ENCODE measurements at places on chromosomes 5 and 9.

DNA sequence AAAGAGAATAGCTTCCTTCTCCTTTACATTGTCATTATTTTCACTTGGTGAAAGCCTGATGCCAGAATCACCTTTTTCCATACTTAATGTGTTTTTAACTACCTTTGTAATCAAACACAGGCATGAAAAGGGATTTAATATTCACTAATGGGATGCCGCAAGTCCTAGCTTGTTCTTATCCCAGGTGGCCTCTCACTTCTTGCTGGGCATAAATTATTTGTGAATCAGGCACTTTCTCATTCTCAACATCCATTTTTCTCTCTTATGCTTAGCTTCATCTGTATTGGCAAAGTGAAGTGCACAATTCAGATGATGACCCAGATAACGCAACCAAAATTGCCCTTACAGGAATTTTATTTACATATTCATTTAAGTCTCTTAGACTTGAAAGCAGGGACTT, 10.9 kb downstream of the ACTL7B start:
- DNase-seq, result no peak

- no peak for DNase-seq
These were observed 64.5 kb upstream of the RNF130 start for GRCh38 chr5:180135967-180136629.

DNA sequence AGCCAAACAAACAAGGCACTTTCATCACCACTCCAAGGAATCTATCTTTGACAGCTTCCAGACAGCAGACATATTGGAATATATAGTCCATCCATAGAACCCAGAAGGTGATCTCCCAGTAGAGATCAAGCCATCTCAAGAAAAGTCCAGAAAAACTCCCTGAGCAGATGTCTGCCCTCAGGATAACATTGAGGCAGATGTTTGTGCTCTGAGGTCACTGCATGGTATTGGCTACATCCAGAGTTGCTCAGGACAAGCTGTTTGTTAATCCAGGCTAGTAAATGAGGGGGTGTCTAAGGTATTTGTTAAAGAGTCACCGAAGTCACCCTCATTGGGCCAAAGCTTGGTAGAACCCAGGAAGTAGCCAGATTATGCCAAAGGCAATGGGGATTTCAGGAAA, 556.3 kb upstream of the KLF4 start:
- DNase-seq, result no peak

DNA sequence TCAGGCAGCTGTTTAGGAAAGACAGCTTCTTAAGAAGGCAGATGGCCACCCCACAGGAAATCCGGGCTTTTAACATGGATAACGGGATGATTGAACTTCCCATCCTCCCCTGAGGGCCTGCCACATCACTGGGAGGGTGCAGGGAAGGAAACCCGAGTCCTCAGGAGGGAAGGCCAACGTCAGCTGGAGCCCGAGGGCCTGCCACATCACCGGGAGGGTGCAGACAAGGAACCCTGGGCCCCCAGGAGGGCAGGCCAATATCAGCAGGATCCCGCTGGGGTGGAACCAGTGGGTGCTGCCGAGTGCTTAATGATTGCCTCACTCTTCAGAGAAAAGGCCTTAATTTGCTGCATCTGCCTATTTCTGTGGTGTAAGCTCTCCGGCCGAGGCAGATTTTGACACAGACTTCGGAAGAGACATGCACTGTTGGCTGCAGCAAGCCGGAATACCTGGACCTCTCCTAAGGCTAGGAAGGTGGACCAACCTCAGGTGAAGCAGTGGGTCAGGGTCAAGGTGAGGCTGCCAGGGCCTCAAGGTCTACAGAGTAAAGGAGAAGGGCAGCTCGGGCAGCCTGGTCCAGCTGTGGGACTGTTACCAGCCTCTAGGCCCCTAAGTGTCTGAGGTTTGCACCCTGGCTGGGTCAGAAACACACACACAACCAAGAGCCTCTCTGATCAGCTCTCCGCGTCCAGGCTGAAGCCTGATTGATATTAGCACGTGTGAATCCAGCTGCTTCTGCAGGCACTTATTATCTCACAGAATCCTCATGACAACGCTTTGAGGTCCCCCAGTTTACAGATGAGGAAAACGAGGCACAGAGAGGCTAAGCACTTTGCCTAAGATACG, 14.8 kb upstream of the COL5A1 start:
- no peak for DNase-seq

DNA sequence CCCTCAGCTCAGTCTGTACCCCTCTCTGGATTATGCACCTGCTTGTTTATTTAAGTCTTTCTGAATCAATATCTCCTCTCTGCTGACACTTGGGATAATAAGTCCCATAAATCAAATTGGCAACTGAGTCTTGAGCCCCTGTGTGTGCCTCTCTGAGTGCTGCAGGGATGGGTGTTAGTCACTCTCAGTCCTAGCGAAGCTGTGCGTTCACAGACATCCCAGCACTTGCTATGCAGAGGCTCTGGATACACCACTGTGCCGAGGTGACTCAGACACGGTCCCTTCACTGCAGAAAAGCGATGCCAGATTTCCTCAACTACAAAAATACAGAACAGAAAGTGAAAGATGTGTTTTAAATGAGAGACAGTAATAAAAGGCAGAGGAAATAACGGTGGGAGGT, 4.1 kb upstream of the KCNMB1 start:
- DNase-seq, result peak; percentile 8

DNA sequence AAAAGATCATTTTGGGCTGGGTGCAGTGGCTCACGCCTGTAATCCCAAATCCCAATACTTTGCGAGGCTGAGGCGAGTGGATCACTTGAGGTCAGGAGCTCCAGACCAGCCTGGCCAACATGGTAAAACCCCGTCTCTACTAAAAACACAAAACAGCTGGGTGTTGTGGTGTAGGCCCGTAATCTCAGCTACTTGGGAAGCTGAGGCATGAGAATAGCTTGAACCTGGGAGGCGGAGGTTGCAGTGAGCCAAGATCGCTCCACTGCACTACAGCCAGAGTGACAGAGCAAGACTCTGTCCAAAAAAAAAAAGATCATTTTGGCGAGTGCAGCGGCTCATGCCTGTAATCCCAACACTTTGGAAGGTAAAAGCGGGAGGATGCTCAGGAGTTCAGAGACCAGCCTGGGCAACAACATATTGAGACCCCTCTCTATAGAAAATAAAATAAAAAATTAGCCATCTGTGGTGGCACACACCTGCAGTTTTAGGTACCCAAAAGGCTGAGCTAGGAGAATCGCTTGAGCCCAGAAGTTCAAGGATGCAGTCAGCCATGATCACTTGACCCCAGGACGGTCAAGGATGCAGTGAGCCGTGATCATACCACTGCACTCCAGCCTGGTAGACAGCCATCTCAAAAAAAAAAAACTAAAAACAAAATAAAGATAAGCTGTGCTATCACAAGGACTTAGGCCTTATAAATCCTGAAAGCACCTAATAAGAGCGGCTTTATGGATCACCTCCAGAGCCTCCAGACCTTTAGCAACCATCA, 16.2 kb downstream of the PPP2CA start:
- DNase-seq, result no peak

- DNase-seq, result no peak
These were observed 33.3 kb downstream of the FBXO10 start for GRCh38 chr9:37542895-37543294.

- DNase-seq, result no peak
These were observed 60.8 kb downstream of the ECPAS start for GRCh38 chr9:111423389-111423788.

GRCh38 chr5:7872517-7873130, 3.7 kb downstream of the MTRR start:
- no peak for DNase-seq

- no peak for DNase-seq
These were observed 226.1 kb downstream of the CDH12 start for GRCh38 chr5:22627029-22627428.

- no peak for DNase-seq
These were observed 967.8 kb downstream of the PTPRD start for GRCh38 chr9:9645006-9645405.

GRCh38 chr5:179080724-179081123, 20.6 kb downstream of the ZNF354C start:
- no peak for DNase-seq

- DNase-seq, result no peak
These were observed 73.1 kb downstream of the FOXB2 start for GRCh38 chr9:77092536-77092935.

DNA sequence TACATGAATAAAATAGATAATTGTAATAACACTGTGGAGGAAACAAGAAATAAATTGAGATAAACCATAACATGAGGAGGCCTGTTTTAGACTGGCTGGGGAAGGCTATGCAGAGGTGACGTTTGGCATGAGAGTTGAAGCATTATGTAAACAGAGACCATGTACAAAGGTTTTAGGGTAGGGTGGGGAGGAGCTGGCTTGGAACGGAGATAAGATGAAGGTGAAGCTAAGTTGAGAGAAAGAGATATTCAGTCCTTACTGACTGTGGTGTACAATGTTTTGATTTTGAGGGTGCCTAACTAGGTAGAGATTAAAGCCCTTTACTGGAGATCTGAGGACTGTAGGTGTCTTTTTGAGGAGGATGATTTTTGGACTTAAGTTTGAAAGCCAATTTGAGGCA, 17.8 kb downstream of the MAN2A1 start:
- no peak for DNase-seq

DNA sequence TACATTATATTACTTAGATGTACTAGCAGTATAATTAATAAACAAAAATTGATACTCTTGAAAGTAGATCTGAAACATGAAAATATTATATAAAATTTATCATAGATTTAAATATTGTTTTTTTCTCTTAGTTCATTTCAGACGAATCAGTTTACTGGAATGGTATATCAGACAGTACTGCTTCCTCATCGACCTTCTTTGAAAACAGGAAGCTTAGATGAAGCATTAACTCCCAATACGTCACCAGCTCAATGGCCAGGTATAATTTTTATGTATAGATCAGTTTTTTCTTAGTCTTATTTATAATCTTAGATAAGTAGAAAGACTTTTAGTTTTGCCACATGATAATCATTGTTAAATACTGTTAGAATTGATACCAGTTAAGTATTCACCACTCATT, 106.3 kb downstream of the DMXL1 start:
- no peak for DNase-seq

DNA sequence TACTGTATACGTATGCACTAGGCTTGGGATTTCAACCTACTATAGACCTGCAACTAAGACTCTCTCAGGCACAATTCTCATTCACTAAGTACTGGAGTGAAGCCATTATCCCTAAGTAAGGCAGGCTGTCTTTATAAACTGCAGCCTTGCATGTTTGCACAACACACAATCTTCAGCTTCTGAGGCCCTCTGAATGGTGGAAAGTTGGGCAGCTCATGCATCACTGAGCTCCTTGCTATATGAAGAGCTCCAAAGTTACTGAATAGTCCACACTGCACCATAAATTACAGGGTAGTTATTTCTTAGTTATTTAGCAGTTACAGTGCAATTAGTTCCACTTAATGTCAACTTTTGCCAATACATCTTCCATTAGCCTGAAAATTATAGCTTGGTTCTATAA, 384.6 kb downstream of the BRINP1 start:
- DNase-seq, result no peak

- DNase-seq, result no peak
These were observed at the start of gene GPSM1 for GRCh38 chr9:136327304-136327974. Gene GPSM1 (plus strand): TSS chr9:136327539. CDS start chr9:136327696, 157 bp downstream.

GRCh38 chr5:151224372-151224771, 480 bp upstream of the CCDC69 start:
- DNase-seq, result no peak
